ENCODE measurements at places on chromosomes 1 and 21.

GRCh38 chr1:158324395-158324794 is 6.9 kb downstream of the CD1B start:
- DNase-seq, result no peak

DNA sequence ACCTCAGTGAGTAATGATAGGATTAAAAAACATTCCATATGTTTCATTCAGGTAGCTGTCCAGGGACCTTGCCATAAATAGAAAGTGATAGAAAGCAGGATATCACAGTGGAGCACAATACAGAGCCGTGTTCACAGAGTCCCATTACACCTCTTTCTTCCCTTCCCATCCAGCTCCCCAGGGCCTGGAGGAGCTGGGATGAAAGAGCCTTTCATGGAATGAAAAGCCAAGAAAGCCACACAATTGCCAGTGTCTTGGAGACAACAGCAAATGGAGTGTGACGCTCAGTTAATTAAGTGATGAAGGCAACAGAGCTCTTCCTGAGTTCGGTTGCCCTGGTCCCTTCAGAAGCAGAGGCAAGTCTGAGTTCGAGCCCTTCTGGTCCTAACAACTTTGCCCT is 387.3 kb upstream of the PLXNA2 start:
- DNase-seq, result no peak

DNA sequence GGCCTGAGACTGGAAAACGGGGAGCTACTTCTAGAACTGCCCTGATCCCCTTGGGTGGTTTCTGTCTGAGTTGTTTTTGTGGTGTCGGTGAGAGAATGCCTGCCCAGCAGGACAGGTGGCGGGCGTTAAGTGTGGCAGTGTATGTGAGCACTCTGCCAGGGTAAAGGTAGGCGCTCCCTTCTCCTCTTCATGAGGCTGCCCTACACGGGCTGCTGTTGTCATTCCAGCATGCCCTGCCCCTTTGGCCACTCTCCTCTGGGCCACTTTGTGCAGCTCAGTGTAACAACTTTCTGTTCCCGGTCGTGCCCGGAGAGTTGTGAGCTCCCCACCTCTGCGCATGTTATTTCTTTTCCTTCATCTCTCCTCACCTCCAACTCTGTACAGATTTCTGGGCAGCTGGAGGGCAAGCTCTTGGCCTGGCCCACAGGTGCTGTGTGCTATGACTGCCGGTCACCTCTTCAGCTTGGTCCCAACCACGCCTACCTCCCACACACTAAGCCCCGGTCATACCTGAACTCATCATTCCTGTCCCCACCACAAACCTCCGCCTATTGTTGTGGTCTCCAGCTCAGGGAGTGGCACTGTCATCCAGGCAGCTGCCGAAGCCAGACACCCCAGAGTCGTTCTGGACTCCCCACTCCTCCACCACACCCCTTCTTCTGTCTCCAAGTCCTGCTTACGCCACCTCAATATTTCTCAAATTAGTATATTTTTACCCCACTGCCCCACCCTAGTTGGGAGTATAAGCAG is 69.0 kb downstream of the GADD45A start:
- DNase-seq, result peak; percentile 57

GRCh38 chr1:208312706-208313105 is 68.5 kb upstream of the PLXNA2 start:
- no peak for DNase-seq

- no peak for DNase-seq
Measured at GRCh38 chr21:45401054-45401518, 3.9 kb upstream of the COL18A1 start.

GRCh38 chr1:209761011-209761635 is 5.3 kb downstream of the TRAF3IP3 start:
- no peak for DNase-seq

Measured in right lobe of liver (tissue), 6 donors.